ENCODE measurements at places on chromosomes 1 and 21.

DNA sequence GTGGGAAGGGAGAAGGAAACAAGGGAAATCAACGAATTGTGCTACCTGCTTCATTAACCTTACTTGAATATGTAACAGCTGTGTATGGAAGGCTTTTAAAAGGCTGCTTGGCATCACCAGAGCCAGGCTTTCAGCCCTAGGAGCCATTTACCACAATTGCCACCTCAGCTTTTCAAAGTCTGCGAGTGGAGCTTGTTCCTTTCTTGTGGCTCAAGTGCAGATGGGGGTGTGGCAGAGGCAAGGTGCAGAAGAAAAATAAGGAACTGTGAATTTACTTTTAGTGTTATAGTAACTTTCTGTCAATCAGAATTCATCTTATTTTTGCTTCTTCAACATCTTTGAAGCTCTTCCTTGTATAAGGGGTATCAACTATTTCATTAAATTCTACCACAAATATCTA lies 17.6 kb downstream of the CLCA2 start:
- DNase-seq, result no peak

DNA sequence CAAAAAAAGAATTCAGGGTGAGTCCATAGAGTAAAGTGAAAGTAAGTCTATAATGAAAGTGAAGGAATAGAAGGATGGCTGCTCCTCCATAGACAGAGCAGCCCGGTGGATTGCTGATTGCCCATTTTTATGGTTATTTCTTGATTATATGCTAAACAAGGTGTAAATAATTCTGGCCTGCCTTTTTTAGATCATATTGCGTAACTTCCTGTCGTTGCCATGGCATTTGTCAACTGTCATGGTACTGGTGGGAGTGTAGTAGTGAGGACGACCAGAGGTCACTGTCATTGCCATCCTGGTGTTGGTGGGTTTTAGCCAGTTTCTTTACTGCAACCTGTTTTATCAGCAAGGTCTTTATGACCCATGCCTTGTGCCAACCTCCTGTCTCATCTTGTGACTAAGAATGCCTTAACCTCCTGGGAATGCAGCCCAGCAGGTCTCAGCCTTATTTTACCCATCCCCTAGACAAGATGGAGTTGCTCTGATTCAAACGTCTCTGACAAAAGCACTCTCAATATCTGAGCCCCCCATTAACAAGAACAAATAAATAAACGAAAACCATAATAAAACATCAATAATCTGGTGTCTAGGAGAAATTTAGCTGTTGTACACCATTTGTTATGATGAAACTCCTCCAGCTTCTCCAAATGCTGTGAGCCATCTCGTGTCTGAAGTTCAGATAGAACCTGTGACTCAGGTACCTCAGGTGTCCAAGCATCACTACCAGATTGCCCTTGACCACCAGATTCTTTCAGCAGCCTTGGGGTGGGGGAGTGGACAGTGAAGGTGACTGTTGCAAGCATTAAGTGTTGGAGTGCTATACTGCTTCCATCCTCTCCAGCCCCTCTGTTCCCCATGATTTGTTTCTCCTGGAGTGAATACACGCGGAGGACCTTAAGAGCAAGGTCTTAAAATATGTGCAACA lies 36.0 kb downstream of the EBNA1BP2 start:
- DNase-seq, result no peak

DNA sequence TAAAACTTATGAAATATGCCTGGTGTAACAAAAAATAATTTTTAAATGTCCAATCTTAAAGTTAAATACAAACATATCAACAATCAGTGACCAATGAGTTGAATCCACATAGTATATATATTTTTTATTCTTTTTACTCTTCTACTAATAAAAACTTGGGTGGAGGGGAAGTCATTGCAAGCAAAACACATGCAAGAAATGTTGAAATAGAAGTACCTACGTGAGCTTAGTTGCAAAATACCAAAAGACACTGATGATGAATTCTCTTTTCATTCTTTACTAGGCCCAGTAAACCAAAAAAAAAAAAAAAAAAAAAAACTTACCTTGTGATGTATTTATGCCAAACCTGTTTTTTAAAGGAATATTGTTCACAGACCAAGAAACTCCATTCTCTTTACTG lies 26.4 kb upstream of the PLA2G4A start:
- no peak for DNase-seq

- no peak for DNase-seq
These were observed 98.8 kb downstream of the RIPK4 start for GRCh38 chr21:41668051-41668541.

GRCh38 chr1:188769181-188769580 lies 1708.5 kb downstream of the BRINP3 start:
- DNase-seq, result no peak

DNA sequence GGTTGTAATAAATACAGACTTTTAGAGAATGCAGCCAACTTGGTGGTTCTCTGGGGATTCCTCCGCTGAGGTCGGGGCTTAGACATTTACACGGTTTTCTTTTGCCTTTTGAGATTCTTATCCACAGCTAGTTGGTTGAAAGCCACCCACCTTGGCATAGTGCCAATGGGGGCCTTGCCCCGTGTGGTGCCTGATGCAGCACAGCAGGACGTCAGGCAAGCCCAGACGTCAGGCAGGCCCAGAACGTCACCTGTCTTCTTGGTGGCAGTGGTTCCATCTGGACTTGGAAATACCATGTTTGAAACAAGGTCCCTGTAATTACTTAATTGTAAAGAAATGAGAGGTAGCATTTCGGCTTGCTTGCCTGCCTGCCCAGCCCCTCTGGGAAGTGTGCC lies 78.5 kb downstream of the GALNT2 start:
- DNase-seq, result no peak

DNA sequence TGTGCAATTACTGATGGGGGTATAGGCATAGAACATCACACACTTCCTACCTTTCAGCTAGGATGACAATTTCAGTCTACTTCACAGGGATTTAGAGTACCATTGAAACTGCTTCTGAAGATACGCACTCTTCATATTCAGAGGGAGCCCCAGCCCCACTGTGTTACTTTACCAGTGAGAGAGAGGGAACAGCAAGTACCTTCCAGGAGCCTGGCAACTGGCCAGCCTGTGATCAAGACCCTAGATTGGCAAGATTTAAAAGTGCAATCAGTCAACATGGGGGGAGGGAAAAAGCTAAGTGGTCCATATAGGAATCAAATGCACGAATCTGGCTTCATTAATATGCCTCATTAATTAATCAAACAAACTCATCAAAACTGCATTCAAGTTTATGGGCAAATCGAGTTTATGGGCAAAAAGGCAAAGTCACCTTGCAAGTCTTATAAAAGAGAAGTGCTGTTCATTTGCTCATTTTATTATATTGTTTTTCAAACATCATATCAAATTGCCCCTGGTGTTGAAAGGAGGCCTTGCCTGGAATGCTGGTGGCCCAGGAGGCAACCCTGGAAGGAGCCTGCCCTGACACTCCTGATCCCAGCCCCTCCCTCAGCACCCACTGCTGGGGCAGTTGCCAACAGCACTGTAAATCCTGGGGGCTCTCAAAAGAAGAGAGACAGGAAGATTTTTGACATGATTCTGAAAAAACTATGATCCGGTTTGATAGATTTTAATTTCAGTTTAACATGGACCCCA lies 184.9 kb upstream of the DPT start:
- no peak for DNase-seq

DNA sequence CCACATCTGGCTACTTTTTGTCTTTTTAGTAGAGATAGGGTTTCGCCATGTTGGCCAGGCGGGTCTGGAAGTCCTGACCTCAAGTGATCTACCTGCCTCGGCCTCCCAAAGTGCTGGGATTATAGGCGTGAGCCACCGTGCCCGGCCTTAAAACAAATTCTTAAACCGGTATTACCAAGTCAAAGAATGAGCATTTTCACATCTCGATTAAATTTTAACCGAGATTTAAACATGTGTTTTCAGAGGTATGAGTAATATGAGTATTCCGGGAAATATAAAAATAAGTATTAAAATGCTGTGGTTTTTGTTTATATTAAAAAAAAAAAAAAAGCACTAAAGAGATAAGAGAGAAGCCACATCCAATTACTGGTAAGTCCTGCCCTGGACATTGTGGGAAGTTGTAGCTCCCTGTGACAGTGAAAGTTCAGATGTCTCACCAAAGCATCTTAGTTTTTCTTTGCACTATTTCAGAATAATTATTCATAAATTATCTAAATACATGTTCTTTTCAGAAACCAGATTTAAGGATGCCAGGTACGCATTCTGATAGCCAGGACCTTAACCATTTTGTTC lies 24.9 kb downstream of the ZNF281 start:
- no peak for DNase-seq

GRCh38 chr1:156371553-156372264 lies 2.7 kb downstream of the RHBG start:
- peak; percentile 70 for DNase-seq

DNA sequence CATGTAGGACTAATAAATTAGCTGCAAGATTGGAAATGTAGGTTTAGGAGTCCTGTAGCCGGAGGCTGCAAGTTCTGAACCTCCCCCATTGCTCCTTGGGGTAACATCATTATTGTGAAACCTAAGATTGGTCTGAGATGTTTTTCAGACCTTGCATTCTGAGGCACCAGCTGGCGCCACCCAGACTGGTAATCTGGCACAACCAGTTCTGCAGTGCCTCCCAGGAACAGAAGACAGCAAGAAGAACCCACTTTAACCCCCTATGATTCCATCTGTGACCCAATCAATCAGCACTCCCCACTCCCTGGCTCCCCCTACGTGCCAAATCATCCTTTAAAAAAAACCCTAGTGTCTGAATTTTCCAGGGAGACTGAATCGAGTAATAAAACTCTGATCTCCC lies 11.6 kb upstream of the DNAJC6 start:
- no peak for DNase-seq

DNA sequence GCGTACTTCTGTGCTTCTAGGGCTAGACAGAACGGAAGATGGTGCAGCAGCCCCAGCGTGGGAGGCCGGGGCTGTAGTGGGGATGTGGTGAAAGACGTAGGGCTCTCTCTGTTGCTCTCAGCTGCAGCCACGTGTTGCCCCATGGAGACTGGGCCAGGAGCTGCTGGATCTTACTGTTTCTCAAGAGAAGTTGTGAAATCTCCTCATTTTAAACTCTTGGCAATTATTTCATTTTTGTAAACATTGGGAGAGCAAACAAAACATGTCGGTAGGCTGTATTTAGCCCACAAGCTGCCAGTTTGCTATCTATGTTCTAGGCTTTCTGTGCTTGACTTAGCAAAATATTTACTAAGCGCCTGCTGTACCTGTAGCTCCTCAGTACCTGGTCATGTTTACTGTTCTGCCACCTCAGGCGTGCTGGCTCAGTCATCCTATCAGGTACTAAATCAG lies 15.9 kb upstream of the ELOA start:
- DNase-seq, result peak; percentile 77

GRCh38 chr1:193905288-193906085 lies 719.1 kb upstream of the B3GALT2 start:
- DNase-seq, result no peak

GRCh38 chr1:228334954-228335353 lies 71.7 kb downstream of the TRIM11 start:
- DNase-seq, result no peak

DNA sequence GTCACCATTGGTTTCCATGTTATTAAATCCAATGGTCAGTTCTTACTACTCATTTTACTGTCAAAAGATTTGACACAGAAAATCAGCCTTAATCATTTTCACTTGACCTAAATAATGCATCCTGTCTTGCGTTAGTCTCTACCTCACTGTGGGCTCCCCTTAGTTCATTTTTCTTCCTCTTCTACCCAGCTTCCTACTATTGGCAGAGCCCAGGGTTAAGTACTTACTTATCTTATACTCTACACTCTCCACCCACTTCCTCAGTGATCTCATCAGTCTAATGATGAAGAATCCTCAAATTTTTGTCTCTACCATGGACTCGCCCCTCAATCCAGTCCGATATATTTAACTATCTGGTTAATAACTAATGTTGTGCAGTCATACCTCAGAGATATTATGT lies 735.9 kb downstream of the KCNT2 start:
- no peak for DNase-seq

DNA sequence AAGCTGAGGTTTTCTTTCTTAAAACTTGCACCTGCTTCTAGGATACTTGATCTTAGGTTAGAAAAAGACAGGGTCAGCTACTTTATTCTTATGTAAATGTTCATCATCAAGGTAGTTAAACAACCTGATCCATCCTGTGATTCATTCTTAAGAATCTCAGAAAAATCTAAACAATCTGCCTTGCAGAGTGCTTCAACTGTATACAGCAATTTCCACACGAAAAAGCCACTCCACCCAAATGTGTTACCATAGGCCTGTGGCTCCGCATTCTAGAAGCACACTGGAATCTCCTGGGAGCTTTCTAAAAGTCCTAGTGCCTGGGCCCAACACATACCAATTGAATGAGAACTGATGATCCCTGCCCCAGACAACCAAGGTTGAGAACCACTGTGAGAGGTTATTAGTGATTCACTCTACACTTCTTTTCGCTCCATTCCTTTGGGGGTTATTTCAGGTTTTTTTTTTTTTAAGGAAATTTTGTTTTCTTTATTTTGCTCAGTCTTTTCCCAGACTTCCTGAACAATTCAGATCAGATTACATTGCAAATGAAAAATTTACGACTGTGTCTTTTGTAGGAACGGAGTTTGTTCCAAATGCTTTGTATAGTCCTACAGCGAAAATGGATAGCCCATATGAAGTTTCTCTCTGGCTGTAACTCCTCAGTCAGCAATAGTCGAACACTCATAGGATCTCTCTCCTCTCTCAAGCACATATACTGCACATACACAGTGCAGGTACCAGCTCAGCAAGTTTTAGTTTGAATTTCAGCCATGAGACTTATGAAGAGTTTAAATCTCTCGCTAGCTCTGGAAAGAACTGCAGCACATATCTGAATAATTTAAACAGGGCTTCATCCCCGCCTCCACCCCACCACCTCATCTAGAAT lies 16.1 kb downstream of the SMYD2 start:
- DNase-seq, result peak; percentile 82

DNA sequence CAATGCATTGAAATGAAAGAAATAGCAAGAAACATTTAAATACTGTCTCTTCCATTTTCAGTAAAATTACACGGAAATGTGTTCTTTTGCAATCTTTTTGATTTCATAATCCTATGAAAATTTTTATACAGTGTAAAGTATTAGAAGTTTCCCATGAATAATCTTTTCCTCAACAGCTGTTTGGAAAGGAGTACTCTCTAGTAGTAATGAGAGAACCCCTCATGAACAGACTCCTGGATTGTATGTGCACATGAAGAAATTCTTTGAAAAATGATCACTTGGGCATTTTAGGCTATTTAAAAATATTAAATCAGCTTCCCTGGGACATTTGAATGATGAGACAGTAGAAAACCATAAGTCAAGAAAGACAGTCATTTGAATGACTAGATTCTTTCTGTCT lies 64.4 kb downstream of the LHX9 start:
- peak; percentile 8 for DNase-seq

DNA sequence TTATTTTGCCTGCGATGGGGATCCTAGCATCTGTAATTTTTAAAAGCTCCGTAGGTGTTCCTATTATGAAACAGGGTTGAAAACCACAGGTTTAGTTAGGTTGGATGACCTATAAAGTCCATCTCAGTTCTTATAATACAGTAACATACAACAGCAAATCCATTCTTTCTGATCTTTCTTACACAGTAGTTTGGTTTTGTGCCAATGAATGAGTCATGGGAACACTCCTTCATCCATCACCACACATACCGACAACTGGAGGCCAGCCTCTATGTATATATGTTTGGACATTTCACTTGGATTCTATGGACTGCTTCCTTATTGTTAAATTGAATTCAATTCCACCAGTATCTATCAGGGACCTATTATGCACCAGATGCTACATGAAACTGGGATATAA lies 118.4 kb upstream of the L1TD1 start:
- DNase-seq, result peak; percentile 11

GRCh38 chr1:113984710-113985109 lies 5.4 kb downstream of the OLFML3 start:
- no peak for DNase-seq
